ENCODE measurements at places on chromosomes 1 and 21.
A peak's percentile ranks its signal among the peaks of the same experiment; 100 is the strongest.

DNA sequence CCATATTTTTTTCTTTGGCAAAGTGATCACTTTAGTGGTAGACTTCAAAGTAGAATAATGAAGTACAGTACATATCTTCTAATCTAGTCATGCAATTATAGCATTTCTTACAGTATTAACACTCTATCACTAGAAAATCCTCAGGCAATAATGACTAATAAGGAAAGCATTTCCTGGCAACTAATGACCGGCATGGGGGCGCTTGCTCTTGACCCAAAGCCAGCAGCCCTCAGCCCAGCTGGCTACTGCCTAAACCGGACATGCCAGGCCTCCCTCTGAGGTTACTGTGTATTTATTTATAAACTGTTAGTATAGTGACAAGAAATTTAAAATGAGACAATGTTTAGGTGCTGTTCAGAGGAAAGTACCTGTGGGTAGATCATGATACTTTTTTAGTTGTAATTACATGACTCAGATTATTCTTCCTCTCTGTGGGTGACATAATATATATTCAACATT is 633.8 kb downstream of the PTPRC start:
- DNase-seq, result peak; percentile 85

GRCh38 chr21:46041183-46041582 is 56.7 kb upstream of the COL6A2 start:
- DNase-seq, result no peak

DNA sequence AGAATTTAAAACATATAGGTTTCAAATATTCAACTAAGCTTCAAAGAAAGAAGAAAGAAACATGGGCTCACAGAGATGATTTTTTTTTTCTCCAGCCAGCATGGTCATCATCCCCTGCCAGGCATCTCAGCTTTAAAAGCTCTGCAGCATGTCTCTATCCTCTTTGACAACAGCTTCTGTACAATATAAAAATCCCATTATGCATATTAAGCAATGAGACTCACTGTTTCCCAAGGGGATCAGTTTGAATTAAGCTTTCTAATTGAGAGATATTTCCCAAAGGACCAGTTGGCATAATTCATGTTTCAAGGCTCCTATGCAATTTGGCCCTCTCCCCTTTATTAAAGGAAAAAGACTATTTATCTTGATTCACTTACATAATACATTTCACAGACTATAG is 220.3 kb downstream of the GRIK1 start:
- no peak for DNase-seq

GRCh38 chr1:201715351-201715750 is 113.6 kb upstream of the IPO9 start:
- DNase-seq, result no peak

DNA sequence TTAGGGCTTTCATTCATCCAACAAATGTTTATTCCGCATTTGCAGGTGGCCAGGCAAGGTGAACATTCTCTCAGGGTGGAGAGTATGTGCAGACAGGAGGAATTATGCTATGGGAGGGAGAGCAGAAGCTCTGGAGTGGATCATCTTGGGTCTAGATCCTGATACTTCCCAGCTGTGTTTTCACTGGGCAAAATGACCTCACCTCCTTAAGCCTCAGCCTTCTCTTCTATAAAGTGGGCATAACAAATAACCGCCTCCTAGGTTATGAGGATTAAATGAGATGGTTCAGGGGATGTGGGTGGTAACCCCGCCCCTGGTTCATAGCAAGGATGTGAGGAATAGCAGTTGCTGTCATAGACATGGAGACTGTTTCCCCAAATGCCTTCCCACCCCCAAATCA is 1.7 kb upstream of the TMEM51 start:
- DNase-seq, result no peak

Data from amniotic epithelial cell (primary cell).